ENCODE measurements at places on chromosomes 7 and 10.

DNA sequence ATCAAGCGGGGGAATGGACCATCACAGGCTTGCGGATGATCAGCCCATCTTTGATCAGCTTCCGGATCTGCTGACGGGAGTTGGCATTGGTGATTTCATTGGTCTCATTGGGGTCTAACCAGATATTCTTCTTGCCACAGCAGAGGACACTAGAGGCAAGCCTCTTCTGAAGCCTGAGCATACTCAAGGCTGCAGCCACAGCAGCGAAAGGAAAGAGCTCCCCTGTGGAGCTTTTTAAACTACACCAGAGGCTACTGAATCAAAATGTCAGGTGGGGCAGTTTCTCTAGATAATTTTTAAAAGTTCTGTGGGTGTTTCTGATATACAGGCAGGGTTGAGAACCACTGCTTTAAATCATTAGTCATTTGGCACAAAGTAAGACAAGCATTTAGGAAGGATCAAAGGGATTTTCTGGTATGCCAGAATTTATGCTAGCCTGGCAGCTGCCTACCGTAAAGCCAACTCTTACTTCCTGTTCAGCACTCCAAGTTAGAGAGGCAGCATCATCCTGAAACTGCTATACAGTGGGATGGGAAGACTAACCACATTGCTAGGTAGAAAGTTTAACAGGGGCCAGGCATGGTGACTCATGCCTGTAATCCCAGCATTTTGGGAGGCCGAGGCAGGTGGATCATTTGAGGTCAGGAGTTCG, 7.0 kb downstream of the NAPEPLD start:
- DNase-seq, result no peak

GRCh38 chr7:121638286-121638685, 234.7 kb upstream of the PTPRZ1 start:
- DNase-seq, result no peak

- DNase-seq, result no peak
Observed at GRCh38 chr10:130867446-130868194, 443.9 kb downstream of the TCERG1L start.

- no peak for DNase-seq
Observed at GRCh38 chr7:105816266-105816843, 60.0 kb downstream of the ATXN7L1 start.
